ENCODE measurements at places on chromosomes 11 and 22.

DNA sequence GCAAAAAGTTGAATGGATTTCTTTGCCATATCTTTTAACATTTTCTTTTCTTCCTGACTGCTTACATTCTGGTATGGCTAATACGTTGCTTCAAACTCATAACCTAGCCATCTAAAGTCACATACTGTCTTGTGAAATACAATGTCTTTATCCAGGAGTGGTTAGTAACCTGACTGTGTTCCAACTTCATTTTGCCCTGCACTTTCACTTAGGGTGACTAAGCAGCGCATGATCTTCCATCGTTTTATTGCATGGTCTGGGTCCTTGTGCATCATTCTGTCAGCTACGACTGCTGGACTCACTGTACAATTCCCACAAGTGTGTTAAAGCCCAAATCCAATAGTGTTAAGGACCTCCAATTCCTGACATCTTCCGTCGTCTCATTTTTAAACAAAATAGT is 403.2 kb downstream of the NTM start:
- no peak for DNase-seq

GRCh38 chr11:19436932-19437331 is 196.2 kb upstream of the E2F8 start:
- no peak for DNase-seq

GRCh38 chr11:57323855-57324153 is 948 bp downstream of the TNKS1BP1 start:
- no peak for DNase-seq

DNA sequence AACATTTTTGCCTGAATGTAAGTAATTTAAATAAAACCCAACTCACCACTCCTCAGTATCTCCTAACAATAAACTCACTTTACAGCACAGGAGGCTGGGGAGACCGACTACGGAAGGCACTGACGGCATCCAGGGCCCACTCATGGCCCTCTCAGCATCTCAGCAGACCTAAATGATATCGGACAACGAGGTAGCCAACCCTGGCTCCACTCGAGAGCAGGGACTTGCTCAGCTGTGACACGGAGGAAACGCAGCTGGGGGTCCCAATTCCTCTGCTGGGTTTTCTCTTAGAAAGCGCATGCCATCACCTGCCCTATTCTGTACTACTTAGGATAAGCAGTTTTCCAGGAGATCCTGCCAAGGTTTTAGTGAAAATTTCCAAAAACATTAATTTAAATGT is 109.1 kb upstream of the BID start:
- no peak for DNase-seq

- DNase-seq = no peak
Observed at GRCh38 chr11:107337917-107338316, 119.7 kb downstream of the CWF19L2 start.

DNA sequence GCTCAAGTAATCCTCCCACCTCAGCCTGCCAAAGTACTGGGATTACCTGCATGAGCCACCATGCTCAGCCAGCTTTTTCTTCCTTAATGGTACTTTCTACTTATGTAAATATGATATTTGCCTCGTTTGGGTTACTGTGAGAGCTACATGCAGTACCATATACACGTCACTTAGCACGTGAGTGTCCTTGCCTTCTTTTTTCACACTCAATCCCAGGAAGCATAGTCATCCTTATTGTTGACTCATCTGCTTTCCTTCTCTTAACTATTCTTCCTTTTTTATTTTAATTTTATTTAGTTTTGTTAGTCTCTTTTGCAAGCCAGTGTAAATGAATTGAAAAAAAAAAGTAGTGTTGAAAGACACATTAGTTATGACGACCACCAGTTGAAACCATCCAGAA is 205.9 kb downstream of the HIPK3 start:
- peak; percentile 24 for DNase-seq

- no peak for DNase-seq
Observed at GRCh38 chr11:46222490-46223251, 54.8 kb upstream of the CREB3L1 start.

- DNase-seq = no peak
Observed at GRCh38 chr11:9005087-9005486, 1.3 kb upstream of the NRIP3 start.

DNA sequence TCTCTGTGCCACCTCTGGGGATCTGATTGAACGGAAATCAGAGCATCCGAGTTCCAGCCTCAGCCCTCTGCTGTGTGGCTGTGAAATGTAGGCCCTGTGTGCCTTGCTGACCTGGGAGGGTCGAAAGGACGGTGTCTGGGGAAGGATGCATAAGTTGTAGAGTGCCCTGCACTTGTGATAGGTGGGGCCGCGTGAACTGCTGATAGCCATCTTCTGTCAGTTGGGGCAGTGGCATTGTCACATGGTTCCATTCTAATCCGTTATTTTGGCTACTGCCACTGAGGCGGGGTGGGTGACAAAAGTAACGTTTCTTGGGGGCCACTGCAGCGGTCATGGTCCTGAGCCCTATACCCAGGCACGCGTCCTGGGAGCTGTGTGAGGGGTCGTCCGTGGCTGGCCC is 63.4 kb downstream of the LRP5 start:
- no peak for DNase-seq

GRCh38 chr11:12161137-12161536 is 50.7 kb downstream of the MICAL2 start:
- DNase-seq = no peak

- peak; percentile 15 for DNase-seq
Observed at GRCh38 chr22:25081409-25081824, 118.2 kb upstream of the CRYBB3 start.

DNA sequence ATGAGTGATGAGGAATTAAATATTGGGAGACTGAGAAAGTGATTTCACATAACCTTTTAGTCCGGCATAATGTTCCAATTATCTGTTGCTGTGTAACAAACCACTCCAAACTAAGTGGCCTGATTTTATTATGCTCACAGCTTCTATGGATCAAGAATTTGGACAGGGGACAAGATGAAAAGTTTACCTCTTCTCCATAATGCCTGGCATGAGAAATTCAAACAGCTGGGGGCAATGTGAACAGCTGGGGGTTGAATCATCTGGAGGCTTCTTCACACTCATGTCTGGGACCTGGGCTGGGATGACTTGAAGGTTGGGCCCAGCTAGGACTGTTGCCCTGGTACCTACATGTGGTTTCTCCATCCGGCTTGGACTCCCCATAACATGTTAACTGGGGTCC is 99.4 kb upstream of the DRD2 start:
- DNase-seq = no peak

DNA sequence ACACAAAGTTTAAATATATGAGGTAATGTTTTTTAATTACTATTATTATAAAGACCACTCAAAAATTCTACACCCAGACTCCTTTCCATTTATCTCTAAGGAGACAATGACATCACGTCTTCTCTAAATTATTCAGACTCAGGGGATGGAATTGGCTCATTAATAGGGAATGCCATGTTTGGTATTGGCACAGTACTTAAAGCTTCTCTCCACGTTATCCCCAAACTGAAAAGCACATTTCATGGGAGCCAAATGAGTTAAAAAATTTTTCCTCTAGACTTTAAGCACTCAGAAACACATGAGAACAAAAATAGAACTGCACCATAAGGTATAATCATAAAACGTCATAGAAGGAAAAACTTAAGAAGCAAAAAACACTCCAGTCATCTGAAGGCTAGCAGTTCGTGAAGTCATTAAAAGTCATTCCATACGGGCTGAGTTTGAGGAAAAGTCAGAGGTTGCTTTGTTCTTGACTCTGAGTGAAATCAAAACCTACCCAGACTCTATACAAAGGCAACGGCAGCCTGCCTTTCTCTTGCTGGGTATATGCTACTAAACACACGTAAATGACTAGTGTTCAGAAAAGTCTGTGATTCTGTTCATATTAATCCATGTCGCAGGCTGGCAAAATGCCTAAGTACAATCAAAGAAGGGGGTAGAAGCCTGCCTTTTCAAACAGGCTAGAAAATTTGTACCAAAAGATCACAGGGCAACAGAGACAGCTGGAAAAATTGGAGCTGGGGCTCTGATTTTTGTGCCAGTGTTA is 8.7 kb upstream of the MPPED2 start:
- DNase-seq = no peak

DNA sequence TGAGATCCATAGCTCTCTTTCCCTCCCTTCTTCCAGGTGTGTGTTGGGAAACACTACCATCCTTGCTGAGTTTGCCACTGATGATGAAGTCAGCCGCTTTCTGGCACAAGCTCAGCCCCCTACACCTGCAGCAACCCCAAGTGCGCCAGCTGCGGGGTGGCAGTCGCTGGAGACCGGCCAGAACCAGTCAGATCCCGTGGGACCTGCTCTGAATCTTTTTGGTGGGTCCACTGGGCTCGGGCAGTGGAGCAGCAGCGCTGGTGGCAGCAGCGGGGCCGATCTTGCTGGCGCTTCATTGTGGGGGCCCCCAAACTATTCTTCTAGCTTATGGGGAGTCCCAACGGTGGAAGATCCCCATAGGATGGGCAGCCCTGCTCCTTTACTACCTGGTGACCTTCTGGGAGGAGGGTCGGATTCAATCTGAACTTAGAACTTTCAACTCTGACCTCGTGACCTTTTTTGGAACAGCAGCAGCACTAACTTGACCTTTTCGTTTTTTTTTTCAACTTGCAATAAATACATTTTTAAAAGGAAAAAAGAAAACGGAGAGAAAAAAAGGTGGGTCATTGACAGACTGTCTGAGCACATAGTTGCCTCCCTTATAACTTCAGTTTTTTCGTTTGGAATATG is 23.4 kb upstream of the ADSL start:
- DNase-seq = no peak

GRCh38 chr22:42763965-42764480 is 43.4 kb upstream of the A4GALT start:
- no peak for DNase-seq
